ENCODE measurements at places on chromosomes 5 and 9. TPM values are rescaled to one million over a fixed set of nuclear protein-coding genes. Genes with fewer than 3 reads are reported as not detected.

Gene CAMK2A
- total RNA-seq = 0.62 TPM

Gene CCNI2
- not detected for total RNA-seq

DNA sequence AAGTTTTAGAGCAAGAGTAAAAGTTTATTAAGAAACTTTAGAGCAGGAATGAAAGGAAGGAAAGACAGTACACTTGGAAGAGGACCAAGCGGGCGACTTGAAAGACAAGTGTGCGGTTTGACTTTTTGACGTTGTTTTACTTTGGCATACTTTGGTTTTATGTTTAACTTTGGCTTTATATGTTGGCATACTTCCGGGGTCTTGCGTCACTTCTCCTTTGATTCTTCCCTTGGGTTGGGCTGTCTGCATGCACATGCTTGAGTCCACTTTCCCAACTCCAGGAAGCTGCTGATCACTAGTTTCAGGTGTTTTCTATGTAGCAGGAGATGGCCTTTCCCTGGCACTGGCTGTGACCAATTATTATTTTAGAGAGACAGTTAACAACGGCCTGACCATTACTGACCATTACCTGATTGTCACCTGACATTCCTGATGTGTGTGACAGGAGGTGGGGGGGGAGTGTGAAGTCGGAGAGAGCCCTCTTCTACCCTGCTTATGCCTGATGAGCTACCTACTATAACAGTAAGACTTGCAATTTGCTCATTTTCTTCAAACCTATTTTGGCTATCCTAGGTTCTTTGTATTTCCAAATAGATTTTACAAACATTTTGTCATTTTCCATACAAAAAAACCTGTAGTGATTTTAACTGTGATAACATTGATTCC lies 45.5 kb downstream of the TNFSF8 start:
- no peak for DNase-seq

- no peak for DNase-seq
These were observed 214.1 kb upstream of the KLF4 start for GRCh38 chr9:107703651-107704050.

DNA sequence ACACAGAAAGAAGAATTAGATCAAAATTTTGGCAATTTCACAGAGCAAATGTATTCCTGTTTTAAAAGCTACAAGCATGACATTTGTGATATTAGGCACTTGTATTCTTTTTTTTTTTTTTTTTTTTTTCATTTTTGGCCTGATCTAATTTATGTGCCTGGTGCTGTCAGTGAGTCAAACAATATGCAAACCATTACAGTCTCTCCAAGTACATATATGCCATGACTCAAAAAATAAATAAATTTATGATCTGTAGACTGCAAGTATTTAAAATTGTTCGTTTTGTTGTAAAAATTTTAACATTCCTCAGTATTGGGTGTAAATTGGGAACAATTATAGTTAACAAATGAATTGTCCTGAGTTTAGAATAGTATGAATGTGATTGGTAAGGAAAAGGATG lies 51.4 kb downstream of the CDH9 start:
- DNase-seq = no peak

GRCh38 chr5:181084621-181085195 lies 44.6 kb downstream of the BTNL9 start:
- DNase-seq = no peak

DNA sequence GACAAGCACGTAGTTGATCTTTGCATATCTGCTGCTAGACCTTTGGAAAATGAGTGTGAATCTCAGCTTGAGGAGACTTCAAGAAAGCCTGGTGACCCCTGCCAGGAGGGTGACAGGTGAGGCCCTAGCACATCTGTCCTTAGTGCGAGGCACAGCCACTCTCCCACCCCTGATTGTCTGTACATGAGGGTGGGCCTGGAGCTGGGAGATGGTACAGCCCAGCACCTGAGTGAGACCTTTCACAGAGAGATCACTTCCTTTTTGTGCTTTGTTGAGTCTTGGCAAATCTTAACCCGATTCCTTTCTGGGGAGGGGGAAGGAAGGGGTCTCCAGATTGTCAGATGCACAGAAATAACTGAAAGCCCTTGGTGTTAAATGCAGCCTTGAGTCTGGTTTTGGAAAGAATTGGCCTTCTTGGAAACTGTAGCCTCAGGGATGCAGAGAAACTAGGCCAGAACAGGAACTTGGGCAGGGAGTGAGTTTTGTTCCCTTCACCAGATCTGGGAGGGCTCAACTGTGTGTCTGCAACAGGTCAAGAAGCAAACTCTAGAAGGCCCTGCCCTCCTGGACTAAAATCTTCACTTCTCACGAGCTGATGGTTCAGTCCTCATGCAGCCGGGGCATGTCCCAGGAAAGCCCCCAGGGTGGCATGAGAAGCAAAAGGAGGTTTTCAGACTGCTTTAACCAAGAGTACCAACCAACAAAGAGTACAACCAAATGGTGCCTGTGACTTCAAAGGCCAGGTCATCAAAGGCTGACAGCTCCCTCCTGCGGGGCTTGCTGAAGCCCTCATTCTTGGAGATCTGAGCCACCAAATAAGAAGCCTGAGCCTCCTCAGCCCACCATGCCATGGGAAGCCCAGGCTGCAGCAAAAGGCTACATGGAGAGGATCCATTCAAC lies 20.8 kb upstream of the SEMA4D start:
- no peak for DNase-seq

DNA sequence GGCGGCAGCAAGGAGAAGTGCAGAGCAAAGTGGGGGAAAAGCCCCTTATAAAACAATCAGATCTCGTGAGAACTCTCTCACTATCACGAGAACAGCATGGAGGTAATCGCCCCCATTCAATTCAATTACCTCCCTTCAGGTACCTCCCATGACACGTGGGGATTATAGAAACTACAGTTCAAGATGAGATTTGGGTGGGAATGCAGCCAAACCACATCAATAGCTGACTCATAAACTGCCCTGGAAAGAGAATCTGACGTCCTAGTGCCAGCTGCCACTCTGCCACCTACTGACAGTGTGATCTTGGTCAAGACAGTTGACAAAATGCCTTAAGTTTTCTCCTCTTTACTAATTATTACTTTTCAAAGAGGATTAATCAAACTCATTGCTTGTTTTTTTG lies 128.3 kb downstream of the GPBP1 start:
- no peak for DNase-seq

GRCh38 chr9:99906403-99907207 lies at the start of gene STX17:
Gene STX17 (plus strand): TSS chr9:99906654. CDS start chr9:99915240, 8,586 bp downstream.
- peak; percentile 82 for DNase-seq

- no peak for DNase-seq
These were observed 10.6 kb upstream of the SLC2A6 start for GRCh38 chr9:133489253-133490190.
